NCI-H2029 treated with DMSO at 0.1 percent for 48 hours (cell line): ENCODE measurements at places on chromosomes 4 and X.

DNA sequence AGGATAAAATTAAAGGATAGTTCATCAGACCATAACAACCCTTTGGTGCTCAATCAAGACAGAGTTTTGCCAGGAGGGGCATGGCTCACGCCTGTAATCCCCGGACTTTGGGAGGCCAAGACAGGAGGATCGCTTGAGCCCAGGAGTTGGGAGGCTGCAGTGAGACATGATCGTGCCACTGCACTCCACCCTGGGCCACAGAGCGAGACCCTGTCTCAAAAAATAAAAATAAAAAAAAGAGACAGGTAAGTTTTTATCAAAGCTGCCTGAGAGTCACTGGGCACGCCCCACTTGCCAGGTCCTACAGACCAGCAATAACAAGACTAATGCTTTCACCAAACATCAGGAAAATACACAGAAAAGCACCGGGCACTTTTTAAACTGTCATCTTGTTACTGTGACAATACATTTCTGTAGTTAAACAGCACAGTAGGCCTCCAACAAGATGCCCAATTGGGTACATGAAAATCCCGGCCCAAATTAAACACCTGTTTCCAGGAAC, 765 bp downstream of the CFAP97 start:
- no peak for DNase-seq

GRCh38 chr4:88158038-88158488, 376 bp downstream of the ABCG2 start:
- no peak for DNase-seq

- DNase-seq: no peak
Measured at GRCh38 chr4:99361899-99362275, 9.3 kb upstream of the ADH1C start.

- DNase-seq: no peak
Measured at GRCh38 chrX:111180750-111181240, 84.8 kb downstream of the PAK3 start.

GRCh38 chrX:7134981-7135380, 12.5 kb upstream of the STS start:
- DNase-seq: no peak

DNA sequence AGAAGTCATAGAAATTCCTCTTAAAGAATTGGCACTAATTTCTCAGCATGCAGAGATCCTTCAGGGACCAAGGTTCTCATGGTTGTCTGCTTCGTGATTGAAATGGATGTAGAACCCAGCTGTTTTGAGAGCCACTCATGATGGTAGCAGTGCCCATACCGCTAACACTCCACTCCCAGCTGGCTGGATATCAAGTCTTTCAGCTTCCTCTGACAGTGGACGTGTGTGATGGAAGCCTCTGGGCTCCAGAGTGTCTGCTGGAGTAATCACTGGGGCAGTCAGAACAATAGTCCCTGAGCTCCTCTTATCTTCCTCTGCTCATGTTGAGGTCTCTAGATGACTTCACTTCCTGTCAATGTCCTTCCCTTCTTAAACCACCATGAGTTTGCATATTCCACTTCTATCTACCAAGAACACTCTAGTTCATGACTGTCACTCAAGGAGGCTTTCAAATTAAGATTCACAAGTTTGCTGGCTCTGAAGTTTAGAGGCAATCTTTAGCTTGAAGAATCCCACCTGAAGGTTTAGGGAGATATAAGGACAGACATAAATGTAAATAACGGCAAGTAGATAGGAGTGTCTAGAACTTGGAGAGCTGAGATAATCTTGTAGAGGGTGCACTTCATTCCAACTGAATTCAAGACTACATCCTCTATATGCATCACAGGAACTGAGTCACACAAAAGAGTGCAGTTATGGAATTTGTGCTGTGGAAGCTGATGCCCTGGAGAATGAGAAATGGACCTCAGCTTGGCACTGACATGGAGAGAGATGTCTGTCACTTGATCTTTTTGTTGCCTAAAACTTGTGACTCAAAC, 64.5 kb upstream of the WDR1 start:
- peak; percentile 81 for DNase-seq

GRCh38 chr4:19074036-19074435, 1052.5 kb upstream of the LCORL start:
- DNase-seq: no peak

DNA sequence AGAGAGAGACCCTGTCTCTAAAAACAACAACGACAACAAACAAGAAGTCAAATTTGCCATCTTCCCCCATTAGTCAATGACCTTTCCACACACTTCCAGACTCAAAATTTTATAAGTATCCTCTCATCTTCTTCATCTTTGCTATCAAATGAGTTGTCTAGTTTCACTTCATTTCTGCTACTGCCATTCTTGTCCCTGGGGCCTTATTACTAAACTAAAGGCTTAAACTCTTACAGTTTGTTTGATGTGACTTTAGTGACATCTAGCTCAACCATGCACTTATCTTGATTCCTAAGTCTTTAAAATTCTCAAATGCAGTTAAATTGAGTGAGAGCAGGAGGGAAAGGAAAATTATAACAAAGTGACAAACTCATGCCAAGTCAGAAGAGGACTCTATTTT, 271.8 kb upstream of the GK2 start:
- DNase-seq: no peak

GRCh38 chrX:107204068-107204605, 2.1 kb downstream of the NUP62CL start:
- no peak for DNase-seq

DNA sequence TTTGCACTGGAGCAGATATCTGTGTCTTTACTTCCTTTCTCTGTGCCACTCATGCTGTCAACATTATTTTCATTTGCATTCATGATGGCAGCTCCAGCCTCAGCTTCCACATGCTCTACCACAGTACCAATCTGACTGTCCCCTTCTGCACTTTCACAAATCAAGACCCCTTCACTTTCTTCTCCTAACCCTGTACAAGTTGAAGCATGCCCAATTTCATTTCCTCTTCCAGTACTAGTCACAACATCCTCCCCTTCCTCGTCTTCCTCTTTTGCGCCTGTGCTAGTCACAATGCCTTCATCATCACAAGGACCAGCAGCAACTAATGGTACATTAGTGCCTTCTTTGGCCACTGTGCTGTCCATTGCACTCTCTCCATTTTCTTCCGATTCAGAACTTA, 26.5 kb downstream of the BOD1L1 start:
- DNase-seq: no peak

DNA sequence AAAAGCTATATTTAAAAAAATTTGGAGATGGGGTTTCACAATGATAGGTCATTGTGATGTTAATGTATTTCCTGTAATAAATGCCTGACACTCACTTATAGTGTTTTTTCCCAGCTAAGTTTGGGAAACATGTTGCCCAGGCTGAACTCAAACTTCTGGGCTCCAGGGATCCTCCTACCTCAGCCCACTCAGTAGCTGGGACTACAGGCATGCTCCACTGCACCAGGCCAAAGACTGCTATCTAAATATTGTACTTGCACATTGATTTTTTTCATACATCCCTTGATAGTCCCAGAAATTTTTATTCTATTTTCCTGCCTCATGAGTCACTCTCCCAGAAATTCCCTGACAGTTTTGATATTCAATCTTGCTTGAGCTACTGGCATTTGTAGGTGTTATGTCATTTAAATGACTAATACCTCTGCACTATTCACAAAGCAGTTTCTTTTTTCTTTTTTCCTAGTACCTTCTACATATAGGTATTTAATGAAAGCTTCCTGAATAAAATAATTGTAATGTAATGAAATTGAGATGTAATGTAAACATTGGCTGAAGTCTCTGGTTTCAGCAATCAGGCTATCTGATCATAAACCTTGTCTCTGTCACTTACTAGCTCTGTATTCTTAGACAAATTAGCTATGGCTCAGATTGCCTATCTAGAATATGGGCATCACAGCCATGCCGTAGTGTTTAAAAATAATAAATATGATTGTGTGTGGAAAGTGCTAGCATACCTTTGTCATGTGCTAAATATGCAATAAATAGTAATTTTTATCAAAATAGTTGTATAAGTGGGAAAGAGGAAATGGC, 1973.0 kb upstream of the AGA start:
- DNase-seq: no peak

- no peak for DNase-seq
Measured at GRCh38 chrX:1673337-1673736, 58.5 kb downstream of the ASMT start.

DNA sequence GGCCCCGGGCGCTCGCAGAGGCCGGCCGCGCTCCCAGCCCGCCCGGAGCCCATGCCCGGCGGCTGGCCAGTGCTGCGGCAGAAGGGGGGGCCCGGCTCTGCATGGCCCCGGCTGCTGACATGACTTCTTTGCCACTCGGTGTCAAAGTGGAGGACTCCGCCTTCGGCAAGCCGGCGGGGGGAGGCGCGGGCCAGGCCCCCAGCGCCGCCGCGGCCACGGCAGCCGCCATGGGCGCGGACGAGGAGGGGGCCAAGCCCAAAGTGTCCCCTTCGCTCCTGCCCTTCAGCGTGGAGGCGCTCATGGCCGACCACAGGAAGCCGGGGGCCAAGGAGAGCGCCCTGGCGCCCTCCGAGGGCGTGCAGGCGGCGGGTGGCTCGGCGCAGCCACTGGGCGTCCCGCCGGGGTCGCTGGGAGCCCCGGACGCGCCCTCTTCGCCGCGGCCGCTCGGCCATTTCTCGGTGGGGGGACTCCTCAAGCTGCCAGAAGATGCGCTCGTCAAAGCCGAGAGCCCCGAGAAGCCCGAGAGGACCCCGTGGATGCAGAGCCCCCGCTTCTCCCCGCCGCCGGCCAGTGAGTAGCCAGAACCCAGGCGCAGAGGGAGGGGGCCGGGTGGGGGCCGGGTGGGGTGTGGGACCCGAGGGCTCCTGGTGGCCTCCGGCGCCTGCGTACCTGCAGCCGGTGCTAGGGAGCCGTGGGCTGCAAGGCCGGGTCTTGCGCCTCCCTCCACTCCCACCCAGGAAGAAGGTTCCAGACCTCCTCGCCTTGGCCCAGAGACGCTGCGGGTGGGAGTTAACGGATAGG, 534 bp downstream of the MSX1 start:
- DNase-seq: no peak

- DNase-seq: no peak
Measured at GRCh38 chrX:17375367-17375636, 302 bp downstream of the NHS start.

- no peak for DNase-seq
Measured at GRCh38 chr4:169047956-169048355, 37.9 kb upstream of the CBR4 start.

GRCh38 chr4:76562161-76562560, 127.1 kb downstream of the SHROOM3 start:
- DNase-seq: no peak

GRCh38 chr4:53684136-53685130, 93.1 kb upstream of the LNX1 start:
- no peak for DNase-seq

DNA sequence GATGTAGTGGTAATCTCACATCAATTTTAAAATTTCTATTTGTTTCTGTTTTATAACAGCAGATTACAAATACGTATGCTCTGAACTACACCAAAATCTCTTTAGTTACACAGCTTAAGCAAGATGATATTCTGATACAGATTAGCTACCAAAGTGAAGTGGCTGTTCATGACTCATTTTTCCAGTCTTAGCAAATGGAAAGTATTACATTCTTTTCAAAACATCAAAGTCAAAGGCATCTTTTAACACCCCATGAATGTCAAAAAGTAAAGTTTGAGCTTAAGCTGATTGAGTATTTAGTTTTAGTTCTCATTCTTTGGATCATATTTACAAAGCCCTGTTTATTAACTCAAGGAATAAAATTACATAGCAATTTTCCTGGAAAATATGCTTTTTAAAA, 6.6 kb upstream of the HPGDS start:
- DNase-seq: no peak

DNA sequence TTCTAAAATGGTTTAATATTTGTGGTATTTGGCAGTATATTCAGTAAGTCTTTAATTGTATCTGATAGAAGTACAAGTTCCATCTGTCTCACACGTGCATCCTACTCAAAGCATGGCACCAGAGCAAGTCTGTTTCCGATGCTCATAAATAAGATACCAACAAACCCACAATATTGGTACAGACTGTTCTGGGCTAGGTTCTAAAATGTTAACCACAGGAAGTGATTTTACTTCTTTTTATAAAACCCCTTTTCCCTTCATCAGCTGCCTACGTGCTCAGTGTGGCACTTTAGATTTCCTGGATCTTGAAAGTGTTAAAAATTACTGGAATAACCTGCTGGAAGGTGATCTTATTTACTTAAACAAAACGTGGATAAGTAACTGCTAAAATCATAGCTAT, 165.1 kb downstream of the CFAP299 start:
- DNase-seq: no peak

GRCh38 chrX:143094417-143095023, 68.8 kb downstream of the SPANXN4 start:
- DNase-seq: no peak

DNA sequence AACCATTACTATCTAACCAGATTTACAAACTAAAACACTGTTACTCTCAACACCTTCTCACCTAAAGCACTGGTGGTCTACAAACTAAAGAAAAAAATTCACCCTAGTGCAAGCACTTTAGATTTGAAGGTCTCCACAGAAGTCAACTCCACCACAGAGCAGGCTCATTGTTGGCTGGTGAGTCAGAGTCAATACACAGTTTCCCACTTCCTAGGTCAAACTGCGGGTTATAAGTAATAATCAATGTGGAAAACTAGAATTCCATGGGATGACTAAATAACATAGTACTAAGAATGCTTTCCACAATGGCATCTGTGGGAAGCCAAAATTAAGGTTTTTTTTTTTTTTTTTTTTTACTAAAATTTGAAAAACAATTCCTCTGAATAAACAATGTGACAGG, 191.8 kb downstream of the PDGFC start:
- no peak for DNase-seq

GRCh38 chrX:26845056-26845455, 618.1 kb downstream of the PPP4R3C start:
- DNase-seq: no peak

GRCh38 chrX:40570346-40571093, 10.2 kb upstream of the ATP6AP2 start:
- no peak for DNase-seq

GRCh38 chr4:74613266-74613665, 168.3 kb downstream of the AREG start:
- DNase-seq: no peak

GRCh38 chrX:29627833-29628232, 587.5 kb upstream of the MAGEB2 start:
- no peak for DNase-seq

DNA sequence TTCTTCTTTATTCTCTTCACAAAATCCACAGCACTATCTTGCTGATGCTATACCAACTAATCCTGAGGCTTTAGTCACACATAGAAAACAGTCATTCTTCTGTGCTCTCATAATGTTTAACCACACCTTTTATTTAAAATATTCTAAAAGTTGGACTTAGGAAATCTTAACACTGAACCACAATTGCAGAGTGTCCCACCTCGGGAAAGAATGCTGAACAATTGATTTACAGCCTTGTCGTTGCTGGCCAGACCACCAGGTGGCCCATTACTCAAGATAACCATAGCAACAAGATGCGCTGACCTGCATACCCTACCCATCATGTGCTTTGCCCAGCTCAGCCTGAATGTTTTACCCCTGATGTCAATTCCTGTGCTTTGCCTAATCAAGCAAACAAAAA, 100.8 kb downstream of the ARSJ start:
- no peak for DNase-seq

- no peak for DNase-seq
Measured at GRCh38 chr4:71195924-71196323, 142.9 kb upstream of the SLC4A4 start.

GRCh38 chrX:134999469-134999868, 8.7 kb downstream of the SMIM10 start:
- DNase-seq: peak; percentile 26

GRCh38 chr4:55002431-55002830, 123.0 kb downstream of the KDR start:
- no peak for DNase-seq
